ENCODE measurements at places on chromosomes 4 and X.

GRCh38 chr4:61300266-61300844 is 100.2 kb downstream of the ADGRL3 start:
- no peak for DNase-seq

- no peak for DNase-seq
These were observed 51.7 kb downstream of the RPGR start for GRCh38 chrX:38275615-38276014.

GRCh38 chrX:54710920-54711319 is 87.1 kb downstream of the ITIH6 start:
- no peak for DNase-seq

DNA sequence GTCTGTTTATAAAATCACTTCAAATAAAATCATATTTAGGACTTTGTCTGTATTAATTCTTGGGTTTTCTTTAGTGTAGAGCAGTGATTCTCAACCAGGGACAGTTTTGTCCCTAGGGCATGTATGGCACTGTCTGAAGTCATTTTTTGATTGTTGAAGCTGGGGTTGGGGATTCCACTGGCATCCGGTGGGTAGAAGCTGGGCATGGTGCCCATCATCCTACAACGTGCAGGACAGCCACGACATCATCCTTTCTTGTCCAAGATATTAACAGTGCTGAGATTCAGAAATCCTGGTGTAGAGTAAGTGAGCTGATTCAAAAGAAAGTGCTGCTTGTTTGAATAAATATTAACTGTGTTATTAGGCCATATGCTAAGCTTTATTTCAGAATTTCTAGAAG is 28.6 kb downstream of the DCLK2 start:
- DNase-seq, result no peak

- DNase-seq, result no peak
These were observed 28.2 kb upstream of the ANTXR2 start for GRCh38 chr4:80101071-80101791.

GRCh38 chrX:12301288-12301687 is 163.0 kb downstream of the FRMPD4 start:
- no peak for DNase-seq

GRCh38 chrX:70476934-70477733 is 32.5 kb downstream of the DLG3 start:
- DNase-seq, result no peak

DNA sequence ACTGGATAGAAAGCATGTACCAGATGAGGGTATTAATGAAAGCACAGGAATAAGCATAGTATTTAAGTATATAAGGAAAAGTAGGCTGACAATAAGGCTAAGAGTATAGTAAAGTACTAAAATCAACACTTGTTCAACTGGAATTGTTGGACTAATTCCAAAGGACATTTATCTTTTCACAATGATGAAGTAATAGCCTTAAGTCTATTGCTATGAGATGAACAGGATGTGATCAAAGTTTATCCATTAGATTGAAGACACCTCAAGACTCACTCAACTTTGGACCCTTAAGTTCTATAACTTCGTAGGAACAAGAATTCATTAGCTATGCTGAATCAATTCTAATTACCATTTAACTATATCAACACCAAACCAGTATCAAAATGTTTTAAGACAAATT is 7.6 kb downstream of the MAD2L1 start:
- no peak for DNase-seq

DNA sequence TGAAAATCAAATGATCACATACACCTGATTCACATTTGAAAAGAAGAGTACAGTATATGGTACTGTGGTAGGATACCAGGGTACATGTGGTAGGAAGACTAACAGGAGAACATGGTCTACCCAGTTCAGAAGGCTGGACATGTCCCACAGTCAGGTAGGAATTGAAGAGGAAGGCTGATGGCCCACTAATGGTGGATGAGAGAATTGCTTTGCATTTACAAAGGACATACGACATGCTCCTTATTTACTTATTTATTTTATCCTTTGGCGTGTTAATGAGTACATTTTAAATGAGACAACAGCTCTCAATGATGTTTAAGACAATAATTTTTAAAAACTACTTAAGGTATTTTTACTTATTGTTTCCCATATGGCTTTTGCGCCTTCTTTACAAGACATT is 106.7 kb upstream of the BMP2K start:
- no peak for DNase-seq

DNA sequence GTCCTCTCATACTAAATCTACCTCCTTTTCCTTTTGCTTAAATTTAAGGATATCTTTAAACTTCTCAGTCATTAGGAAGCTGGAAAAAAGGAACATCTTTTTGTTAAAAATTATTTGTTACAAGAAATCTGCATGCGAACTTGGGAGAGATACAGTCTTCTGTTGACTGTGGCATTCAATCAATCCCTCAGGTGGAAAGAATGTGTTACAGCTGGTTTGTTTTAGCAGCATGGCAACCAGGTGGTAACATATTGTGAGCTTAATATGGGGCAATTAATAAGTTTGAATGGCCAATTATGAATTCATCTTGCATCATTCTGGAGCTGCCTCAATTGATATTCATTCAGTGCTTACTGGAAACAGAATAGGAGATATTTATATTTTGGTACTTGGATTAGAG is 135.0 kb downstream of the GC start:
- no peak for DNase-seq

DNA sequence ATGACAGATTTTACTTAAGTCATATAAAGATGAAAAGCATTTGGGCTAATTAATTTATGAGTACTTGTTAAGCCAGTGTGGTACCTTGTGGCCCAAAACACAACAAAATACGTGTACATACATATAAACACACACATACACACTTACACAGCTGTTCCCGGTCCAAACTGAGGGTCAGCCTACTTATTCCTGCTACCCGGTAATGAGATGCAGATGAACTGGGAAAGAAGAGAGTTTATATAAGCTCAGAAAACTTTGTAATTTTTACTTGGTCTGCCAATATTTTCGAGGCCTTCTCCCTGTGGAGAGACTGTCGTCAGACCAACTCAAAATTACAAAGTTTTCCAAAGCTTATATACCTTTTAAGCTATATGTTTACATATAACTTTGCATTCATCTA is 25.8 kb upstream of the PBDC1 start:
- DNase-seq, result no peak

- no peak for DNase-seq
These were observed 66.4 kb downstream of the TMEM154 start for GRCh38 chr4:152613351-152613750.

DNA sequence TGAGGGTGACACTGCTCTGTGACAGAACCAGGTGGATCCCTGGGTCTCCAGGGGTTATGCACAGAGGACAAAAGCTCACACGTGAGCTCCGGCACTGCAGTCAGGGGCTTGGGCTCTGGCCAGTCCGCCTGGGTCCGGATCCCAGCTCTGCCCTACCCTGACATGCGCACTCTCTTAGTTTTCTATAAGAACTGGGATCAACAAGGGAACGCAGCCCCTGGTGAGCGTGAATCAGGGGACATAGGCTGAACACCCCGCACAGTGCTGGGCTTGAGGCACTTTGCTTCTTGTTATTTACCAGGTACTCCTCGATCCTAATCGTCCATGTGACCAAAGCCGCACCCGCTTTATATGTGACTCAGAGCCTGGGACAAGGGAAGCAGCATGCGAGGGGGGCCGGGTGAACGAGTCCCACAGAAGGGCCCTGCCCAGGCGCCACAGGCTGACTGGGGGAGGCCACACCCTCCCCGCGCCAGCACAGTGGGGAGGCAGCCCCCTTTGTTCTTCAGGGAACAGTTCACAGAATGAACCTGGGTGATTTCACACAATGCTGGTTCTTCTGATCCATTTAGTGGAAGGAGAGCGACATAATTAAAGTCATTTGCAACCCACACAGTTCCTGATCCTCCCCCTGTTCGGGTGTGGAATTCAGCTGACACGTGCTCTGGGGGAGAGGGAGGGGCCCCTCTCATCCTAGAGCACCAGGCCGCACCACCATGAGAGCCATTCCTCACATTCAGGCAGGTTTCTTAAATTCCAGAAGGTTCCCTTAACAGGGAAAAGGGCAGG is 55.5 kb downstream of the WFS1 start:
- DNase-seq, result no peak

DNA sequence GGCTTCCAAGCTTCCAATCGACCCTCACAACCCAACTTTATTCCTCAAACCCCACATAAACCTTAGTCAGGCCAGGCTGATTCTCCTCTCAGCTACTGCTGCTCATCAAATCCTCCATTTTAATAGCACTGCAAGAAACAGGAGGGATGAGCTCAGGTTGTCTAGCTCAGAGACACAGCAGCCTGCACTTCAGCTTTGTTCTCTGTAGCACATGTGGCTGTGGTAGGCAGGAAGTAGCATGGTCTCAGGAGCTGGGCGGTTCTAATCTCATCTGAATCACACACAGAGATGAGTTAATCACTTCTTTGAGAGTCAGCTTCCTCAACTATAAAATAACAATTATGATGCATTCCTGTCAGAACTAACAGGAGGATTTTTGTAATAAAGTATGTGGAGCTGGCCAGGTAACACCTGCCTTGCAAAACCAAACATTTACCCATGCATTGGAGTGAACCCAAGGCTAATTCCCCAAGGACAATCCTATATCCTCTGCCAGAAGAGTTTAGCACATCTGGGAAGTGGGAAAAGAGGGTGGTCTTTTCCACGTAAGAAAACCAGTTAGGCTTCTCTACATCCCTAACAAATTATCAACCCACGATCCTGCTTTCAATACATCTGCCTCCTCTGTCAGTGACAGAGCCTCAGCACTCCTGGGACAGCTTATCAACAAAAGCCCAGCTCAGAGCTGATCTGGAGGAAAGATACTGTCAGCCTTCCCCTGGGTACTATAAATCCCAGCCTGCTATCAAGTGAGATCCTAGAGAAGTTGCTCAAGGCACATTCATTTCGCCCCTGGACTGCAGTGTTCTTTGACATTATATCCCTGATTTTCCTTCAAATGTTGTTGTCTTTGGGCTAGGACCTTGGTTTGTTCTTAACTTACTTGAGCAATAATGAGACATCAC is 32.8 kb downstream of the ELOVL6 start:
- DNase-seq, result peak; percentile 59

DNA sequence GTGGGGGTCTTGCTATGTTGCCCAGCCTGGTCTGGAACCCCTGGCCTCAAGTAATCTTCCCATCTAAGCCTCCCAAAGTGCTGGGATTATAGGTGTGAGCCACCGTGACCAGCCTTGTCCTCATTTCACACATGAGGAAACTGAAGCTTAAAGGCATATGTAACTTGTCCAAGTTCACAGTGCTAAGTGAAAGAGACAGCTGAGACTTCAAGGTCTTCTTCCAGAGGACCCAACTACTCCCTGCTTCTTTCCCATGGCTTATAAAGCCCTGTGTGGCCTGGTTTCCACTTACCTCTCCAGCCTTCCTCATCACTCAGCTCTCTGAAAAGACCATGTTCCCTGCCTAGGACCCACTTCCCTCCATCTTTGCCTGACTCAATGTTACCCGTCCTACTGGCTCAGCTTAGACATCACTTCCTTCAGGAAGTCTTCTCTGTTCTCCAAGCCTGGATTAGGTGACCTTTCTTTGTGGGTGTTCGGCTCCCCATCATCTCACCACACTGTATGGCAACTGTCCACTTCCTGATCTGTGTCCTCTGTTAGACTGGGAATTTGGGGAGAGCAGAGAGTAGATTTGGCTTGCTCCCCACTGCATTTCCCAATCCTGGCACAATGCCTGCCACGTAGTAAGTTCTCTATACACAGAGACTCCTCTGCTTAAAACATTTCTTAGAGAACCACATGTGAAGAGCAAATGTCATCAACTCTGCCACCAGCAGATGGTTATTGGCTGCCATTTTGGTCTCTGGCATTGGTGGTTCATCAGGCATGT is 30.4 kb upstream of the LAMP2 start:
- no peak for DNase-seq

GRCh38 chr4:105415281-105415744 is 58.5 kb downstream of the PPA2 start:
- DNase-seq, result no peak

DNA sequence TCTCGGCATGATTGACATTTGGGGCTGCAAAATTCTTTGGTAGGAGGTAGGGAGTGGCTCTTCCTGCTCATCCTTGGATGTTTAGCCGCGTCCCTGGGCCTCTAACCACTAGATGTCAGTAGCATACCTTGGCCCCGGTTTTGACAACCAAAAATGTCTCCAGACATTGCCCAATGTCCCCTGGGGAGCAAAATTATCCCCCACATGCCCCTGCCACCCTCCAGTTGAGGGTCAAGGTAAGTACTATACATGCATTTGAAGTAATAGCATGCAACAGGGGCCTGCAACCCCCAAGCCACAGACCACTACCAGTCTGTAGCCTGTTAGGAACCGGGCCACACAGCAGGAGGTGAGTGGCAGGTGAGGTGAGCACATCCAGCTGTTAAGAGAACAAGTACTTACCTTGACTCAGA is 17.6 kb upstream of the KIAA1210 start:
- peak; percentile 1 for DNase-seq

DNA sequence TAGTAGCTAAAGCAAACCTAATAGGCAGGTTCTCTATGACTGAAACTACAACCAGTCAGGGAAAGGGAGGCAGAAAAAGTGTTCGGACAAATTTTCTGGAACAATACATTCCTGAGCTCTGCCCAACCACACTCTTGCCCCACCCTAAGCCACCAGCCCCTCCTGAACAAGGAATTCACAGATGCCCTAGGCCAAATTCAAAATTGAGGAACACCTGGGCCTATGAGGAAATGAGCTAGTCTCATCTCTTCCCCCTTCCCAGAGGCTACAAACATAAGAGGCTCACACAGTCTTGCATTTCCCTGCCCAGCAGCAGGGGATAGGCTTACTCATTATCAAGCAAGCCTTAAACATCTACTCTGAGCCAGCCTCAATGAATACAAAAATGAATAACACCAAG is 284.7 kb downstream of the ZNF674 start:
- DNase-seq, result no peak

- no peak for DNase-seq
These were observed 108.8 kb upstream of the NALF2 start for GRCh38 chrX:69395306-69395705.

- no peak for DNase-seq
These were observed 38.5 kb upstream of the TAPT1 start for GRCh38 chr4:16264798-16265197.

DNA sequence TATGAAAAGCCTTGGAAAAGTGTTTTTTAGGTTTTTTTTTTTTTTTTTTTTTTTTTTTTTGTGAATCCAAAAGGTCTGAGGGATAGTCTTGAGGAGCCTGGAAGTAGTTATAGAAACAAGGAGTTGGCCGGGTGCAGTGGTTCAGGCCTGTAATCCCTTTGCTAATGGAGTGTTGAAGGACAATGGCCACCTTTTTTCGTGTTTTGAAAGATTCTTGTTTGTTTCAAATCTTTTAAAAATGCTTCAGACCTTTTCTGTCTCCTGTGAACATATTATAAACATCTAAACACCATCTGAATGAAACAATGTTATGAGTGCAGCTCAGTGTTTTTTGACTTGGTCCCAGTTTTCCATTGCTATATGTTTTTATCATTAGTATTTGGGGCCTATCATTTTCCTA is 177.8 kb downstream of the SOWAHB start:
- DNase-seq, result no peak

GRCh38 chr4:146458594-146458993 is 63.1 kb downstream of the SLC10A7 start:
- no peak for DNase-seq

- DNase-seq, result no peak
These were observed 86.0 kb downstream of the LRP2BP start for GRCh38 chr4:185309770-185310169.
